Activated gamma-delta T cell treated with Interleukin-2 at 50 U/mL for 16 hours (primary cell): ENCODE measurements at places on chromosomes 7 and 10.

- no peak for DNase-seq
Observed at GRCh38 chr7:66500087-66500486, 128.6 kb upstream of the KCTD7 start.

DNA sequence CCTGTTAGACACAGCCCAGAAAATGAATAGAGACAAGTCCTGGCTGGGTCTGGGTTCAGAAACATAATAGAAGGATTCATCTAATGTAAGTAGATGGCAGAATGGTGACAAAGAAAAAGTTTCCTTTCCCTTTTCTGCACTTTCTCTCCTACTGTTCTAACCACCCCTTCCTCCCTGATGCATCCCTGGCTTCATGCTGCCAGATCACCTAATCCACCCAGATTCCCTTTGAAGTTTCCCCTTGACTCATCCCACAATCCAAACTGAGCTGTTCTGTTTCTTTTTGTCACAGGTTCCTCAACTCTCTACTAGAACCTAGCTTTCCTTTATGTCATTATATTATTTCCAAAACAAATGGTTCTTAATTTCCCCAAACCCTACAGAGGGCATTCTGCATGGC lies 1.1 kb upstream of the MACC1 start:
- no peak for DNase-seq

- no peak for DNase-seq
Observed at GRCh38 chr10:102982296-102982695, 64.2 kb downstream of the CNNM2 start.

- DNase-seq, result no peak
Observed at GRCh38 chr10:127434006-127434405, 115.1 kb upstream of the NPS start.

GRCh38 chr7:38594949-38595348 lies 36.2 kb downstream of the AMPH start:
- no peak for DNase-seq

DNA sequence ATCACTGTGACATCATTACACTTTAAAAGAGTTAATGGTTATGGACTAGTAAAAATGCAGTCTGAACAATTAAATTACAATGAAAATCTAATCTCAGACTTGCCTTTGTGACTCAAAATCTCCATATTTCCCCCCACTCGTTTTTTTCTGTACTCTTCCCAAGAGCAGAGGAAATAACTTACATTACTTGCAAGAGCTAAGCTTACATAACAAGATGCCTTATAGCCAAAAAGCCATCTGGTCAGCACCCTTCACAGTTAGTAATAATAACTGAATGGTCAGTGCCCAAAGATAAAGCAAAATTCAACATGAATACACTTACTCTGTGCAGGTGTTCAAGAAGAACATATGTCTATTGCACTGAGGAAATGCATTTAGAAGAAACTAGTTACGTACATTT lies 1381.5 kb upstream of the CELF2 start:
- DNase-seq, result no peak

DNA sequence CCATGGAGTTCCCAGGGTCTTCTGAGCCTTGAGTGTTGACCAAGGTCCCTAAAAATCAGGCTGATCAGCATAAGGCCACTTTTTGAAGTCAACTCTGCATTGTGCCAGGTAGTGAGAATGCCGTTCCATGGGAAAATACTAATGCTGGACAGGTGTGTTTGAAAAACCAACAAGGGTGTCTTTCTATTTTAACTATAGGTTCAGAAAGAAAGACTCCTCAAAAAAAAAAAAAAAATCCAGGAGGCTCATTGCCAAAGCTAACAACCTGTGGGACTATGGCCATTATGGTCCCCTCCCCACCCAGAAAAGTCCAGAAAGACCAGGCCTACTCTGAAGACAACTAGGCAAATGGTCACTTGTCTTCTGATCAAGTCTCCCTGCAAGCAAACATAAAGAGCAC lies 44.4 kb downstream of the NRAP start:
- DNase-seq, result no peak

DNA sequence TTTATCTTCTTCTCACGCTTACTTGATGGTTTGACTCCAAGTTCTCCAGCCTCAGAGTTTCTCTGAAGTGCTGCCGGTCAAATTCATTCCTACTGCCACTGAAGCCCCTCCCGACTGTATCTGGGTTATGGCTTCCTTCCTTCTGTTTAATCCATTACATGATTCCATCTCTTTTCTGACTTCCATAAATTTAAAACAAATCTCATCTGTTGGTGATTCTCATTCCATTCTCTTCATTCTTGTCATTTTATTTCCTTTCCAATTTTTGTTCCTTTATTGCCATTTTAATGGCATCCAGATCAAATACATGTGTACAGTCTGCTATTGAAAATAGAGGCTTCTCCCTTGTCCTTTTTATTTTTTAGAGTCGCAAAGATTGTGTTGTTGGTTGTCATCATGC lies 25.4 kb upstream of the HIBADH start:
- DNase-seq, result no peak

GRCh38 chr10:120477021-120477742 lies 20.2 kb downstream of the PLPP4 start:
- DNase-seq, result no peak
